Tibial nerve (tissue), 4 donors: ENCODE measurements at places on chromosomes 13 and 19. TPM values are rescaled to one million over a fixed set of nuclear protein-coding genes. Genes with fewer than 3 reads are reported as not detected.

GRCh38 chr19:55695511-55696290, 20.7 kb downstream of the EPN1 start:
- no peak for DNase-seq

- DNase-seq = no peak
Observed at GRCh38 chr13:71838842-71839241, 28.2 kb downstream of the DACH1 start.

DNA sequence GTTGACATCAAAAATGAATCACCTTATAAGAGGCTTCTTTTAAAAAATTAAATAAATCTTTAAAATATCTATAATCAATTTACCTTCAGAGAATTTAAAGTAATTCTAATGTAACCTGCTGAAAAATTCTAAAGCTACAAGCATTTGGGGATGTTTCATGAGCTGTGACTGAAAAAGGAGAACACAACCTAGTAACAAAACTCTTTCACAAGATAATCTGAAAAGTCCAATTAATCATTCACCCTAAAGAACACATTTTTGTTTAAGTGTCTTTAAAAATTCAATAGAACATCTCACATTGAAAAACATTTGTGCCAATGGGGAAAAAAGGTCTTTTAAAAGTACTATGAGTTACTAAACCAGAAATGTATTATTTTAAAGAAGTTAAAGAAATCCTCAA, 22.8 kb downstream of the KLF12 start:
- no peak for DNase-seq

DNA sequence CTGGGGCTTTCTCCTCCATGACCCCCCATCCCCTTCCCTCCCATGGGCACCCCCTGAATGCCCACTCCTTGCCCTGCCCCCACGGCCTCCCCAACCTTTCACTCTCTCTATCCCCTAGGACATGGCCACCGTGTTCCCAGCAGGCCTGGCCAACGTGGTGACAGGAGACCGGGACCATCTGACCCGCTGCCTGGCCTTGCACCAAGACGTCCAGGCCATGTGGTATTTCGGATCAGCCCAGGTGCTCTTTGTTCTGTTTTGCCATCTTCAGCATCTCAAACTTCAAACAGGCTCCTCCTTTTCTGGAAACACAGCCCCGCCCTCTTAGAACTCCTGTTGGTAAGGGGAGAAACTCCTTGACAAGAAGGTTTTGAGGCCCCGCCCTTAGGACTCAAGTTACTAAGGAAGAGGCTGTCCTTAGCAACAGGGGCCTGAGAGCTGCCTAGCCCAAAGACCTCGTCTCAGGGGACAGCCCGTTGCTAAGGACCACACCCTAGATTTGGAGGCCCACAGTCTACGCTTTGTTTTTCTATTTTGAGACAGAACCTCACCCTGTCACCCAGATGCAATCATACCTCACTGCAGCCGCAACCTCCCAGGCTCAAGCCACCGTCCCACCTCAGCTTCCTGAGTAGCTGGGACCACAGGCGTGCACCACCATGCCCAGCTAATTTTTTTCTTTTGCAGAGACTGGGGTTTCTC, 5.1 kb upstream of the FLT3LG start:
- DNase-seq = peak; percentile 77

DNA sequence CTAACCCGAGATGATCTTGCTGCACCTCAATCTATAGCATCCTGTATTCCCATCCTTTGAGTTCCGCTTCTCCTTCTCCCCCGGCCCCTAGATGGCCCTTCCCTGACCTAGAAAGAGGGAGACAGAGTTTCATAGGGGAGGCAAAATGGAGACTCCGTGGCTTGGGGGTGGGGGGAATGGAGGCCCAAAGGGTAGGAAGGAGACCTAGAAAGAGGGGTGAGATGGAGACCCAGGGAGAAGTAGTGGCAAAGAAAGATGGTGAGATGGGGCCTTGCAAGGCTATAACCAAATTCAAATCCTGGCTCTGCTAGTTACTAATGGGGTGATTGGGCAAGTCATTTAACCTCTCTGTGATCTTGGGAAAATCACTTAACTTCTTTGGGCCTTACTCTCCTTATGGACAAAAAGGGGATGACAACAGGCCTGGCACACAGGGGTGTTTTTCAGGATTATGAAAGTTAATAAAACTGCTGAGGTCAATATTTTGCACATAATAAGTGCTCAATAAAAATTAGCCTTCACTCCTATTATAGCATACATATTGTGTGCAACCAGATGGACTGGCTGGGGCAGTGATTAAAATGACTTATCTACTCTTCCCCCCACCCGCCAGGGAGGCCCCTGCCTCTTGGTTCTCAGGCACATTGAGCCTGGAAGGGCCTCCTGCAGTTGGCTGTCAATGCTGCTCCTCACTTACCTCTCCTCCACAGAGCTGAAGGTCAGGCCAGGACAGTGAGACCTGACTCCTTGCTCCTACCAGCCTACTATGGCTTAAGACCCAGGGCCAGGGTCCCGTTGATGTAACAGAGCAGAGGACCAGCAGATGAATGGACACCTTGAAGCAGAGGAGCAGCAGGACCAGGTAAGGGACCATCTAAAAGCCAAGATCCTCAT, 633 bp downstream of the SPHK2 start:
- DNase-seq = no peak

- no peak for DNase-seq
Observed at GRCh38 chr19:50932690-50933083, 20.2 kb downstream of the KLK5 start.

DNA sequence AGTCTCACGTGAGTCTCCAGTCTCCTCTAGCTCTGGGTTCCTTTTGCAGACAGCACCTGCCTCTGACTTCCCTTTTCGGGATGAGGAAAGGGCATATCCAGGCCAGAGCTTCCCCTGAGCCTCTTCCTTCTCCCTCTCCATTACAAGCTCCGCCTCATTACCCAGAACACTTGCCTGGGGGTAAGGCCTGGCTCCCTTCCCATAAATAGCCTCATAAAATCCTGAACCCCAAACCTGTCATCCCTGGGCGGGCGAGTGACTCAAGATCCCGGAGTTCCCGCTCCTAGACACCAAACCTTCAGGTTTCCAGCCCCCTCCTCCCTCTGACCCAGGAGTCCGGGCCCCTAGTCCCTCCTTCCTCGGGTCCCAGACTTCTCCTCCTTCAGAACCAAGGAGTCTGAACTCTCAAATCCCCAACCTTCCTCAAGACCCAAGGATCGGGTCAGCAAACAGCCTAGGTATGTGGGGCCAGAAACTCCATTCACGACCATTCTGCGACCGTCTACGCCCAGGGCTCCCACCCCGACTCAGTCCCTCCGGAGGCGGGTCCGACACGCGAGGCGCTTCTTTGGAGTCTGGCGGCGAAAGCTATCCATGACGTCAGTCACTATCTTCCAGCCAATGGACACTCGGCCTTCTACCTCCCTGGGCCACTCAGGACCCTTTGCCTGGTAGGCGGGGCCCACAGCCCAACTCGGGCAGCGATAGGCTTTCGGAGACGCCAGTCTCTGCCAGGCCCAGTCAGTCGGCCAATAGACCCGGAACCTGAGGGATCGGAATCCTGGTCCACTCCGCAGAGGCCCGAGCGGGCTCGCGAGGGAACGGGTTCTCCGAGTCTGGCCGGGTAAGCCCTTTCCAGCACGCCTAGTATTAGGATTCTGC, 6.5 kb upstream of the CNFN start:
- DNase-seq = peak; percentile 96

The LILRB2 gene
- total RNA-seq = 1.6 TPM

The CNMD gene
- total RNA-seq = not detected
